ENCODE measurements at places on chromosomes 4 and X. TPM values are rescaled to one million over a fixed set of nuclear protein-coding genes. Genes with fewer than 3 reads are reported as not detected.

The GAGE1 gene
- not detected for total RNA-seq

The PABPC1L2A gene
- not detected for total RNA-seq

The SH3TC1 gene
- 5.4 TPM for total RNA-seq

The LETM1 gene
- total RNA-seq, result 64.5 TPM

The SLC6A14 gene
- not detected for total RNA-seq

The TASL gene
- total RNA-seq, result not detected

The PRSS12 gene
- 16.6 TPM for total RNA-seq

The TMPRSS11A gene
- not detected for total RNA-seq

The PARM1 gene
- 3.0 TPM for total RNA-seq

The MAML3 gene
- total RNA-seq, result 3.0 TPM

The DMP1 gene
- not detected for total RNA-seq

The AFM gene
- total RNA-seq, result not detected

The GAGE12E gene
- total RNA-seq, result not detected

The TCEAL6 gene
- total RNA-seq, result not detected

The CSAG3 gene
- total RNA-seq, result not detected

The ETDB gene
- not detected for total RNA-seq

The MAGEA10 gene
- total RNA-seq, result not detected

The HSPA4L gene
- total RNA-seq, result 17.0 TPM

The GLRA3 gene
- total RNA-seq, result not detected

The SSX2 gene
- total RNA-seq, result not detected

The SPANXA2 gene
- total RNA-seq, result not detected

The ESX1 gene
- total RNA-seq, result not detected

The ANOS1 gene
- total RNA-seq, result 18.8 TPM

The ZMYM3 gene
- 19.8 TPM for total RNA-seq

The POU4F2 gene
- total RNA-seq, result not detected

The PCDH7 gene
- total RNA-seq, result 61.1 TPM

The GATA1 gene
- total RNA-seq, result not detected

The RLIM gene
- total RNA-seq, result 62.6 TPM

The XAGE2 gene
- total RNA-seq, result not detected

The KIAA1210 gene
- total RNA-seq, result not detected

The TMPRSS11B gene
- total RNA-seq, result not detected

The DIPK2B gene
- under 0.01 TPM for total RNA-seq

The CLDN2 gene
- total RNA-seq, result not detected

The TMEM192 gene
- total RNA-seq, result 8.1 TPM

The EVC gene
- 50.0 TPM for total RNA-seq

The CNKSR2 gene
- total RNA-seq, result 0.66 TPM

The ZDHHC15 gene
- 0.23 TPM for total RNA-seq

The FRMD7 gene
- total RNA-seq, result 0.03 TPM

The CXCL3 gene
- total RNA-seq, result 1.5 TPM

Measured in smooth muscle cell of the pulmonary artery (primary cell).